LHCN-M2 (cell line): ENCODE measurements at places on chromosomes 7 and 10. TPM values are rescaled to one million over a fixed set of nuclear protein-coding genes. Genes with fewer than 3 reads are reported as not detected.

A1CF gene
- not detected in 2 replicates for total RNA-seq

CUZD1 gene
- 2.5 and 4.8 TPM in 2 replicates for total RNA-seq

SFMBT2 gene
- not detected in 2 replicates for total RNA-seq

DNA sequence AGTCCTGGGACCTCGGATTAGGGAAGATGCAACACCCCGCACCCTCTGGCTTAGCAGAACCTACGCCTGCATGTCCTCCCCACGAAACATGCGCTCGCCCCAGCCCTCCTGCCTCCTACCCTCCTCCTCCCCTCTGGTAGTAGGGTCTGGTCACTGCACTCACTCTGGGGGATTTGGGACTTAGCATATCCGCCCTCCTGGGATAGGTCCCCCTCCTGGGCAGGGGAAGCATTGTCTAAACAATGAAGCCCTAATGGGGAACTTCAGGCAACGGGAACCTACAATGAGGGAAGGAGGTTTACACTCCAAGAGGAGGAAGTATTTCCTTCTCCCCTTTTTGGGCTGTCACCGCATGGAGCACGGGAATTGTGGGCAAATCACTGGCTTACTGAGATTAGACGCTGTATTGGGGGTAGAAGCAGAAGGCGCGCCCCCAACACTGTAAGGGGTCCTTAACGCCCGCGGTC, 892 bp downstream of the CRHR2 start:
- DNase-seq, result no peak

GRCh38 chr10:102522874-102523249, 19.1 kb downstream of the SUFU start:
- DNase-seq, result no peak
